Activated CD4-positive, alpha-beta T cell treated with anti-CD3 and anti-CD28 coated beads for 1 hour (primary cell): ENCODE measurements at places on chromosomes 16 and 17.

DNA sequence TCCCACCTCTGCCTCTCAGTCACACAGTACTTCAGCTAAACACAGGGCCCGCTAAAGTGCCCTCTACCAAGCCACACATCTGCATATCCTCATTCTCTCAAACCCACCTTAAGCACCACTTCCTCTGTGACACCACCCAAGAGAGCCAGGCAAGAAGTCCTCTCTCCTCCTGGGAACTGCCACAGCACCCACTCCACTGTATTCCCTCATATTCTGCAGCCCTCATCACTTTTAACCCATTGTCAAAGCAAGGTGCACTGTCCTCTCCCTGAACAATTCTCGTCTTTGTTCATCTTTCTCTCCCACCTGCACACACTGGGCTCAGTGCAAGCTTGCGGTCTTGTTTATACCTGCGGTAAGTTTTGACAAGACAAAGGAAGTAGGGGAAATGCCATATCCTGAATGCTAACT is 13.6 kb downstream of the CHD9 start:
- no peak for DNase-seq

DNA sequence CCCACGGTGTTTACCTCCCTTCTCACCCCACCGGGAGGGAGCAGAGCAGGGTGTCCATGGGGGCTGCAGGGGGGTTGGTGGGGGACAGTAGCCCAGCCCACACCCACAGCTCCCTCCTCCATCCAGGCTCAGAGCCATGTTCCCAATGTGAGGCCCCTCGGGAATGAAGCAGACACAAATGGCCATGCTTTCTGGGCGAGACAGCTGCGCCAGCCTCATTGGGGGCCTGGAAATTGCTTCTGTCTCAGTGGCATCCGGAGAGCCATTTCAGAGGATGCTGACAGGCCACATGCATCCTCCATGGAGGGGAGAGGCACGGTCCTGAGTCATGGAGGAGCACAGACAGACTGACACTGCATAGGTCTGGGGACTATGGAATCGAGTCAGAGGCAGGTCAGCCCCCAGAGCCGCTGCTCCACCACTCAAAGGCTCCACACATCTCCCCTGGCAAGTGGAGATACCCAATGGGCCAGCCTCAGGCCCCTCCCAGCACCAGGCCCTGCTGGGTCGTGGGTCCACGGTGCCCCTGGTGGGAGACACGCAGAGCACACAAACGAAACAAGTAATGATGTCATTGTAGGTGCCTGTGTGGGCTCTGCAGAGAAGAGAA is 59.6 kb upstream of the ENPP7 start:
- DNase-seq = no peak

- no peak for DNase-seq
Observed at GRCh38 chr16:56332464-56333079, 92.8 kb downstream of the AMFR start.

- DNase-seq = no peak
Observed at GRCh38 chr17:48841395-48841831, 10.6 kb downstream of the CALCOCO2 start.

DNA sequence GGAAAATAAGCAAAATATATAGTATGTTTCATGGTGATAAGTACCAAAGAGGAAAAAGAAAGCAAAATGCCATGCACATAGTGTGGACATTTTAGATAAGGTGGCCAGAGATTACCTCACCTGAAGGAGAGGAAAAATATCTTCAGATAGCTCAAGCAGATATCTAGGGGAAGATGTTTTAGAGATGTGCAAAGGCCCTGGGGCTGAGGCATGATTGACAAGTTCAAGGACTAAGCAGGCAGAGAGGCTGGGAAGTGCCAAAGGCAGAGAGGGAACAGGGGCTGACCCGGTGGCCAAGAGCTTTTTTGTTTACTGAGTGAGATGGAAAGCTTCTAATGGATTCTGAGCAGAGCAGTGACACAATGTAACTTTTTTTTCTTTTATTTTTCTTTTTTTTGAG is 4.4 kb upstream of the MT4 start:
- DNase-seq = no peak

DNA sequence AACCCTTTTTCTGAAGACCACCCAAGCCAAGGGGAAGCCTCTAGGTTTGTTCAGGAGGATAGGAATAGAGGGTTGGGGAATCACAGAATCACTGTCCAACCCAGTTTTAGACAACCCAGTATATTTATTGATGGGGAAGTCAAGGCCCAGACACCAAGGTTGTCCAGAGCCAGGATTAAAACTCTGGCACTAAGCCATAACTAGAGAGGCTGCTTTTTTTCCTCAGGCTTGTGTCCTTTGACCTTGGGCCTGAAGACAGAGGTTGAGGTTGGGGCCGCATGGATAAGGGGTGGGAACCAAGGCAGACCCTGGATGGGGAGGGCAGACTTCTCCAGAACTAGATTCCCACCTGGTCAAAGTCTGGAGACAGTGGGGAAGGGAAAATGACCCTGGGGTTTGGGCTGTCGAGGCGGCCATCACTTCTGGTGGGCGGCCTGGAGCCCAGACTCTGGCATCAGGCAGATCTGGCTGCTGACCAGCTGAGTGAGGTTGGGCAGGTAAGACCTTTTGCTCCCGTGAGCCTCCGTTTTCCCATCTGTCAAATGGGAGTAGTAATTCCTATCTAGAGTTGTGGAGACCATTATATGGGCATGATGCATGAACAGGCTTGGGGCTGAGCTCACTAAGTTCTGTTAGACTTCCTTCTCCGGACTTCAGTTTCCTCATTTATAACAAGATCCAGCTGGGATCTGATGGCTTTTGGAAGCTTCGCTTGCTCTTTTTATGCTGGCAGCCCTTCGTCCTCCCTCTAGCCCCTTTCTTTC is 17.9 kb downstream of the IGFBP4 start:
- no peak for DNase-seq

GRCh38 chr17:14320734-14321475 is 20.0 kb downstream of the HS3ST3B1 start:
- DNase-seq = no peak

DNA sequence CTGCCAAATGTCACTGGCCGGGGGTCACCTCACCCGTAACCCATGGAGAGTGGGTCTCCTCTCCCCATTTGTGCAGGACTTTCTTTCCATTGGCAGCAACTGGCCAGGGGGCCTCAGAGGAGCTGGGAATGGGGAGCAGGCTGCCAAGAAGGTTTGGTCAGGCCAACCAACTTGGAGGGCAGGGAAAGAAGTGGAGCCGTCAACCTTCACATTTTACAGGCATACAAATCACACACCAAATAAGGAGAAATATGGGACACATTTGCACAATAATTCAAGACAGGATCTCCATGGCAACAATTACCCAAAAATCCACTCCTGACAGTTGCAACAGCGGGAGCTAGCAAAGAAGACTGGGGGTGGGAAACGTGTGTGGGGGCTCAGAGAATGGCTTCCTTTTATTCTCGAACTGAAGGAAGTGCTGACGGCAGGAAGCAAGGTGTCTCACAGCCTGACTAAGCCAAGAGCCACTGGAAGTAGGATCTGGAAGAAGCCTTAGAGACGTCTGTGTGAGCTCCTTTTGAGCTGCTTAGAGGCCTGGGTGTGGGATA is 20.9 kb downstream of the RPRML start:
- DNase-seq = no peak

- no peak for DNase-seq
Observed at GRCh38 chr16:88116121-88116520, 164.9 kb downstream of the BANP start.

DNA sequence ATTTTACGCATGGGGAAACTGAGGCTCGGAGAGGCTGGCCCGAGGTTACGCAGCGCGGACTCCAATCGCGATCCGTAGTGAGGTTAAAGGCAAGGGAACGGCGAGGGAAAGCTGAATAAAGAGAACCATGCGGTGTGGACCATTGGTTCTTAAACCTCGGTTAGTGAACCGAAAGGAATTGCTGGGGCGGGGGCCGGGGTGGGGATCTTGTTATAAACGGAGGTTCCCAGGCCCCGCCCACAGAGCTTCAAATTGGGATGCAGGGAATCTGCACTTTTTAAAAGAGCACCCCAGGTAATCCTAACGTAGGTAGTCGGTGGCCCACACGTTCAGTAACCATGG is 524 bp downstream of the IQCK start:
- no peak for DNase-seq

DNA sequence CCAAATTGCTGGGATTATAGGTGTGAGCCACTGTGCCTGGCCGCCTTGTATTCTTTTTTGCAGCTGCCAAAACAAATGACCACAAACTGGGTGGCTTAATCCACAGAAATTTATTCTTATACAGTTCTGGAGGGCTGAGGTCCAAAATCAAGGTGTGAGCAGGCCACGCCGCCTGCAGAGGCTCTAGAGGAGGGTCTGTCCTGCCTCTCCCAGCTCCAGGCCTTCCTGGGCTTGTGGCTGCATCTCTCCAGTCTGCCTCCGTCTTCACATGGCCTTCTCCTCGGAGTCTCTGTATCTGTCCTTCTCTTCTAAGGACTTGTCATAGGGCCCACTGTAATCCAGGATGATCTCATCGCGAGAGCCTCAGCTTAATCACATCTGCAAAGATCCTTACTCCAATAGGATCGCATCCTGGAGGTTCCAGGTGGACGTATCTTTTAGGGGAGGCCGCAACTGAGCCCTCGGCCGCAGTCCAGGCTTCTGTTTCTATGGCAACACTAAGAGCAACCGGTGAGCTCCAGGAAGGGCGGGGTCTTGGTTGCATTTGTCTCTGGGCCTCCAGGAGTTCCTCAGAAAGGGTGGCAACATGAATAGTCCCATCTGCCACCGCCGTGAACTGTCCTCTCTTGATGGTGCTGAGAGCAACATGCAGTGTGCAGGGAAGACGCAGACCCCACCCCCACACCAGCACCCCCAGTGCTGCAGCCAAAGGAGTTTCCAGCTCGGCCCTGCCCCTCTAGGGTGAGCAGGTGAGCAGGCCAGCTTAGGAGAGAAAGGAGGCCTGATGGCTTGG is 29.5 kb upstream of the CREBBP start:
- no peak for DNase-seq

DNA sequence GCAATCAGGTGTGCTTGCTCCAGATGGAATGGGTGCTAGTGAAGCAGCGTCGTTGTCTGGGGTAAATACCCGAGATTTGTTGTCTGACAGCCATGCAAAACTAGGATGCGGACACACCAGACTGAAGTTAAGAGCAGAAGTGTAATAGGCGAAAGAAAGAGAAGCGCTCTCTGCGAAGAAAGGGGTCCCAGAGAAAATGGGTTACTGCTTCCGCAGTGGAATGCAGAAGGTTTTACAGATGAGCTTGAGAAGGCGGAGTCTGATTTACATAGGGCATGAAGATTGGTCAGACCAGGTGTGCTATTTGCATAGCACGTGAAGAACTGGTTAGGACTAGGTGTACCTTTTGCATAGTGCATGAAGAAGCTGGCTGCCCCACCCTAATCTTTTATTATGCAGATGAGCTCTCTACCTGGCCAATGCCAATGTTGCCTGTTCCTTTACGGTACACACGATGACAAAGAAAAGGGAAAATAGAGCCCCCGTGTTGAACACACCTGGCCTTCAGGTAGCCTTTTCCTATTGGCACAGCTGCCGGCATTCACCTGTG is 32.0 kb upstream of the SNN start:
- no peak for DNase-seq

- no peak for DNase-seq
Observed at GRCh38 chr17:75105126-75106080, 4.4 kb upstream of the ARMC7 start.
